ENCODE measurements at places on chromosomes 6 and 20.

DNA sequence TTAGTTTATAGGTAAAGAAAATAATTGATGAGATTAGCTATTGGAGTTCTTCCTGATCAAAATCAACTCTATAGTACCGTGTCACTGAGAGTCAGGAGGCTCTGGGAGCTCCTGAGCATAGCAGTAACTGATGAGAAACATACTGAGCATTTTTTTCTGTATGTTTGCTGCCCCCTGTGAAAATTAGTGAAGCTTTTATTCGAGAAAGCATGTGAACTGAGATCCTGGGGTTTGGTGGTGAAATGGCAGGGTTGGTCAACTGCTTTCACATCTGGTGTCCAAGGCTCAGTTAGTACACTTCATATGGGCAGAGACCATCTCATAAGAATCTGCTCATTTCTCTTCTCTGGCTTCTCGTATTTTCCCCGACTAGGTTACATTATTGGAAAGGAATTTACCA, 4.1 kb upstream of the ABT1 start:
- DNase-seq = no peak

DNA sequence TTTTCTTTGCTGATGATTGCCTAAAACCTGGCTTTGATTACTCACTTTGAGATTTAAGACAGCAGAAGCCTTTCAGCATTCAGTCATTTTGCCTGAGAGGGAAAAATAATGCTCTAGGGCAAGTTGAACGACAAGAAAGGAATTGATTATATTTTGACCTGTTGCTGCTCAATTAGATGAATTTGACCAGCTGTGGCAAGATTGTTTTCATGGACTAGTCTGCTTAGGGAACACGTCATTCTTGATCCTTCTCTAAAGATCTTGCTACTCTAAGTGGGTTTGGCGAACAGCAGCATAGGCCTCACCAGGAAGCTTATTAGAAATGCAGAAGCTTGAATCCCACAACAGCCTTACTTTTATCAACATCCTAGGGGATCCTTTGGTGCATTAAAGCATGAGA, 59.7 kb upstream of the PHACTR1 start:
- no peak for DNase-seq

- no peak for DNase-seq
Observed at GRCh38 chr6:37373822-37374471, 20.2 kb downstream of the RNF8 start.

GRCh38 chr6:86848986-86849385, 88.3 kb upstream of the HTR1E start:
- no peak for DNase-seq

DNA sequence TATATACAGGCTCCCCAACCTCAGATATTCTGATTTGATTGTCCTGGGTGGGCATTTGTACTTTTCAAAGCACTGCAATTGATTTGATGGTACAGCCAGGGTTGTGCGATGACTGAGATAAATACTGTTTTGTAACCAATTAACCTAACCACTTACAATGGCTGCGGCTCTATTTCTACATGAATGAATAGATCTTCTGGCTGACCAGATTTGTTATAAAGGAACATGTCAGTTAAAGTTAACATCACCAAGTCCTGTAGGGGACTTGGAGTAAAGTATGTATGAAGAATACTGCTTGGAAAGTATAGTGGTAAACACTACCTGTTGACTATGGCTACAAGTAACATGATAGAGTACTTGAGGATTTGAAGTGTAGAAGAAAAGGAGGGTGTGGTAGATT, 369.2 kb upstream of the JAG1 start:
- DNase-seq = no peak

GRCh38 chr20:17948442-17948841, 20.2 kb downstream of the SNX5 start:
- no peak for DNase-seq

DNA sequence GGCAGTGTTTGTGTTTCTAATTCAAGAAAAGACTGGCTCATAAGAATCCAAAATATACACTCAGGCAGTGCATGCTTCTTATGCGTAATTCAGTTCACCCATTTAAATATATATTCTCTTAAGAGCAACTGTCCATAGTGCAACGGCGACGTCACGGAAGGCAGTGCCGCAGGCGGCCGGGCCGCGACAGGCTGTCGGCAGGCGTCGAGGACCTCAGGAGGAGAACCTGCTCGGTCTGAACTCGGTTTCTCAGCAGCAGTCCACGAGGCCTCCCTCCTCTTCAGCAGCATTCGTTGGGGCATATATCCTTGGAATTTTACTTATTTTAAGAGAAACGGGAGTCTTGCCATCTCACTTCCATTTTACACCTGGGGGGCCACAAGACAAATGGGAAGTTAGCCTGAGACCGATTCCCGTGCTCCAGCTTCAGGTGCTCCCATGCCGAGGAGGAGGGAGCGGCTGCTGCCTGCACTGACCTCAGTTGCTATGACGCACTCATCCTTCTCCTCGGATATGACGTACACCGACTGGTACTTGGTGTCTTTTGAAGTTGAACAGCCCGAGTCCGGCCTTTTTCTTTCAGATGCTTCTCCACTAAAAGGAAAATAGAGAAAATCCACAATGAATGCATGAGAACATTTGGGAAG, 8.2 kb downstream of the DLL1 start:
- no peak for DNase-seq
